ENCODE measurements at places on chromosomes 1 and 21.

GRCh38 chr1:66217561-66217960 is 316.4 kb upstream of the SGIP1 start:
- no peak for DNase-seq

DNA sequence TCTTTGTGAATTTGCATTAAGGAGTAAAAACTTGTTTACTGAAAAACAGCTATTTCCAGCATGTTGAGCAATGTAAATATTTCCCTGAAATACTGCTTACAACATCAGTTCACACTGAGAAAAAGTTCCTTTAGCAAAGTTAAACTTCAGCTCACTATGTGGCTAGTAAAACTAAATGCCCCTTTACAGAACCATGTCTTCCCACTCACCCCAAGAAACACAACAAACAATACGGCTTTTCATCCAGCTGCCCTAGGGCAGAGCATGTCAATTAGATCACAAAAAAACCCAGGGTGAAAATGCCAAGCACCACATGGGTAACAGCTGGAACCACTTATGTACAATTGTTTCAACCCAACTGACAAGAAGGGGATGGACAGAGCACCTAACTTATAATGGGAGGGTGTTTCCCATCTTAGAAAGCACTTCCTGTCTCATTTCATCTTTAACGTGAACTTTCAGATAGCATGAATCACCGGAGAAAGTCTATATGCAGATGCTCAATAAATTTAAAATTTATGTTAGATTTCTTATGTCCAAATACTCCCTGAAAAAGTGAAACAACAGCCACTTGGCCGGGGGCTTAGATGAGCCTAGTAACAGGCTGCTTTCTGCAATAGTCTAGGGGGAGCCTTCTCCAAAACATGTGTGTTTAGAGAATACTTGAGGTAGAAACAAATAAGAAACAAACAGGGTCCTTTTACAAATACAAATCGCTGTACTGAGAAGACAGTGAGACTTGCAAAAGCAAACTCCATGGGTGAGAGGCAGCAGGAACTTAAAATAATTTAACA is 6.6 kb downstream of the NID1 start:
- no peak for DNase-seq

- no peak for DNase-seq
Measured at GRCh38 chr1:11558871-11559590, 80.1 kb downstream of the DISP3 start.

DNA sequence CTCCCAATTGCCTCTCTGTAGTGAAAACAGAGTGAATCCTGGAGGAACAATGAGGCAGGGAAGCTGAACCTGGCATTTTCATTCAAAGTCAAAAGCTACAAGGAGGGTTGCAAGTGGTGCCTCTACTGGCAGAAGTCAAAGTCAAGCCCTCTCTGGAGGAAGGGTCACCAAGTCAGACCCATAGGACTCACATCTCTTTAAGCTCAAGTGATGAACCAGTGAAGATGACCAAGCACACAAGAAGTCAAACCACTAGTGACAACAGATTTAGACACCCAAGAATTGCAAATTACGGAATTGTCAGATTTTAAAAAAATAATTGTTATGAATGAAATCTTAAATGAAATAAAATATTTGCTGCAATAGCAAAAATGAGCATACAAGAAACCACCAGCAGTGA is 81.1 kb upstream of the ATP1B1 start:
- DNase-seq = no peak

- no peak for DNase-seq
Measured at GRCh38 chr1:246004301-246004700, 502.8 kb downstream of the SMYD3 start.

DNA sequence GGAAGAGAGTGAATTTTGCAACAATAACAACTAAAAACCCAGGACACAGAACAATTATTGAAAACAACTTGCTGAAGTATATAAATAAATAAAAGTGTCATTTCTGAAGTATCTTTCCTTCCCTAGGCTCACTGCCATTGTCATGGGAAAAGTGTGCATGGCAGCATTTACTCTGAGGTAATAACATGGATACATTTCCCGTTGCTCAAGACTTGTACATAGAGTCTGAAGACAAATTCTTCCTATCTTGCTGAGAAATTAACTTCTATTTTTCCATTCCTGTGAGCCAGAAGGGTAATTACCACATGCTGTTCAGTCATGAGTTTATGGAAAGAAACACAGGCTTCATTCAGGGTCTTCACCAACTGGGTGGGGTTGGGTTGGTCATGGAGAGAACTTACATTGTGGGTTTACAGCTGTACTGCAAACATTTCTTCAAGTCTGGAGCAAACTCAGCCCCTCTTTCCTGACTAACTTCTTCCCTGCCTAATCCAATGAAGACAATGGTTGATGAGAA is 32.2 kb downstream of the ST6GALNAC3 start:
- DNase-seq = no peak

- DNase-seq = no peak
Measured at GRCh38 chr1:222736470-222736869, 532 bp upstream of the FAM177B start.

DNA sequence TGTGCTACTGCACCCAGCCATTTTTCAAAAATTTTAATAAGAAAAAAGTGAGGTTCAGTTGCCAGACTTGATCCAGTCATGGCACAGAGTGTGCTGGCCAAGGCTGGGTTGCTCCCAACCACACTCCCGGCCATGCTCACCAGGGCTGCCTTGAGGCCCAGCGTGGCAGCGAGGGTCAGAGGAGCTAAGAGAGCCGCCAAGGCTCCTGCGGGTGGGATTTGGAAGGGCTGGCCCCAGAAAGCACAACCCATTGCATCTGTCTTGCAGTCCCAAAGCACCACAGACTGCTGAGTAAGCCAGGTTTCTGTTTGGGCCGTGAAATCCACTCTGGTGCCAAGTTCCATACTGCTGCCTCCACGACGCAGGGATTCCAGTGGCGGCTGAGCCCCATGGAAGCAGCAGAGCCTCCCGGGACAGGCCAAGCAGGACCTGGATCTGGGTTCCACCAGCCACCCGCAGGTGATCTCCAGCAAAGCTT is 22.6 kb downstream of the ZBTB17 start:
- no peak for DNase-seq

- no peak for DNase-seq
Measured at GRCh38 chr1:246311461-246311860, 195.6 kb downstream of the SMYD3 start.

GRCh38 chr1:154906621-154907081 is 29.9 kb downstream of the PMVK start:
- DNase-seq = no peak

- no peak for DNase-seq
Measured at GRCh38 chr1:224864006-224864405, 65.5 kb upstream of the DNAH14 start.

DNA sequence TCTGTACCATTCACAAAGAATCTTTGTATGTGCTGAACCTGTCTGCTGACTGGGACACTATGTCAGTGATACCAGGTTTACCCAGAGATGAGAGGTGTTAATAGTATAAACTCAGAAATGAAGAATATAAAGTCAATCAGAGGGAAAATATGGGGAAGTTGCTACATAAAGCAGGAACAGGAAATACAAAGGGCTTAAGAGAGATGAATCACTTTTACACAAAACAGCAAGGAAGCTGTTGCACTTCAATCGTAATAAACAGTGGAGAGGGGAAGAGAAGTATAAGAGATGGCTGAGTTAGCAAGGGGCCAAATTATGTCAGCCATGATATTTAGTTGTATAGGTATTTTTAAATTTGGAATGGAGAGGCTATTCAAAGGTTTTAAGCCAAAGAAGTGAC is 890.2 kb upstream of the NCAM2 start:
- DNase-seq = no peak

DNA sequence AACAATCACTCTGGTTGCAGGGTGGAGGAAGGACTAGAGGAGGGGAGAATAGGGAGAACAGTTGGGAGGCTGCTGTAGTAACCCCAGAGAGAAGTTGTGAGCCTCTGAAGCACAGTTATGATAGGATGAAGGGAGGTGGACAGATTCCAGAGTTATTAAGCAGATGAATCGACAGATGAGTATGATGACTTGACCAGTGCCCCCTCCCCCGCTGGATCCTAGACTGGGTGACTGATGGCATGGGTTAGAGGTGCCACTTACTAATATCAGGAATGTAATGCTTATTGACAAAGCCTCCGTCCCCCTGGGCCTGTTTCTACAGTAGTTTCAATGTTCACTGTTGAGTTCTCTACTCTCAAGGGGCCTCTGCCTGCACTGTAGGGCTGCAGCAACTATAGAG is 14.0 kb upstream of the TIPRL start:
- no peak for DNase-seq

DNA sequence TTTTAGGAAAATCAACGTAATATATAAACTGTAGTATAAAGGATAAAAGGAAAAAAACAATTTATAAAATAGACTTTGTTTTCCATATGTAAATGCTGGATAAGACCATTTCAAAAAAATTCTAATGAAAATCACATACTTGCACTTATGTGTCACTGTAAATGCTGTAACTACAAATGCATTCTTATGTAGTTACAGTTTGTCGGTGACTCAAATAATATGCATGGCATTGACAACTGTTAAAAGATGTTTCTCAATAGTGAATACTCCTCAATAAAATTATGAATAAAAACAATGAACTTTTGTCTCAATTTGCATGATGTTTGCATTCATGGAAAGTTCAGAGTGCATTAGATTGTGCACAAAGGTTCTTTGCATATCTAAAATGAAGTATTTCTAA is 614.0 kb upstream of the CHRM3 start:
- no peak for DNase-seq

DNA sequence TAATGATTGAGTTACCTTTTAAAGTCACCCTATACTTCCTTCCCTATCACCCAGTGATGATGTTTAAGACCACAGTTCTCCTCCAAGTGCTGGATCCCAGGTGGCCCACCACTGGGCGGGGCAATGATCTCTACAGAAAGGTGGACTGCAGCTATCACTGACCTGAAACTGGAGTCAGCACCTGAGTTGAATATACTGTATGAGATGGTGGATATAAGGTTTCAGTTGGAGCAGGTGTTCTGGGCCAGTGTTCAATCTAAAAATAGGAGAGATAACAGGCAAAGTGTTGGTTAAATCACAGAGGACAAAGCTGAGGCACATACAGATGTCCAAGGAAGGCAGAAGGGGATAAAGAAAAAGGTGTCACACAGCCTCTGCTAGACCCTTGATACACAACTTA is 96.6 kb downstream of the SIPA1L2 start:
- no peak for DNase-seq

GRCh38 chr1:55275941-55276341 is 60.8 kb upstream of the USP24 start:
- no peak for DNase-seq

GRCh38 chr1:187894349-187894748 is 1065.6 kb downstream of the PLA2G4A start:
- no peak for DNase-seq

- no peak for DNase-seq
Measured at GRCh38 chr1:32485554-32486255, 20.8 kb downstream of the ZBTB8B start.

- no peak for DNase-seq
Measured at GRCh38 chr21:33259995-33260394, 6.2 kb upstream of the IL10RB start.

- no peak for DNase-seq
Measured at GRCh38 chr1:183075861-183076260, 52.6 kb downstream of the LAMC1 start.

GRCh38 chr1:51421964-51422363 is 91.6 kb upstream of the TTC39A start:
- DNase-seq = no peak

DNA sequence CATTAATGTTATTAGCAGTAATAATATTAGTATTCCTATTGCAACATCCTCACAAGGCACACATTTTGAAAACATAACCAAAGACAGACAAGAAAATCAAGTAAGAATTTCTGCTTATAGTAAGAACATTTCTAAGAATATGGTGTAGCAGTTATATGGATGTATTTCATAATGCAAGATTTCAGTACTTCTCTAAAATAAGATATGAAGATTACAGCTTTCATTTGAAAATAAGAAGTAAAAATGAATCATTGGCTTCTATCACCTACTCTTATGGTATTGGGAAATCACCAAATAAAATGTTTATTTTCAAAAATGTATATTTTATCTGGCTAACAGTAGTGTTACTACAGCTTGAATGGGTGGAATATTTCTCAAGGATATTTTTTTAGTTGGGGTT is 103.8 kb upstream of the USP25 start:
- no peak for DNase-seq

DNA sequence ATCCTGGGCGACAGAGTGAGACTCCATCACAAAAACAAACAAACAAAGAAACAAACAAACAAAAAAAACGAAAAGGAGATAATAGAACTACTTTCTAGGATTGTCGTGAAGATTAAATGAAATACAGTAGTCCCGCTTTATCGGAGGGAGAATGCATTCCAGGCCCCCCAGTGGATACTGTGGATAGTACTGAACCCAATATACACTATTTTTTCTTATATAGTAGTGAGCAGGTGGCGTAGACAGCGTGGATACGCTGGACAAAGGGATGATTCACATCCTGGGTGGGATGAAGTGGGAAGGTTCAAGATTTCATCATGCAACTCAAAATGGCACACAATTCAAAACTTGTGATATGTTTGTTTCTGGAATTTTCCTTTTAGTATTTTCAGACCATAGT is 8.0 kb downstream of the SLC35F3 start:
- DNase-seq = no peak

GRCh38 chr1:198699167-198700015 is 60.6 kb downstream of the PTPRC start:
- DNase-seq = peak; percentile 22

DNA sequence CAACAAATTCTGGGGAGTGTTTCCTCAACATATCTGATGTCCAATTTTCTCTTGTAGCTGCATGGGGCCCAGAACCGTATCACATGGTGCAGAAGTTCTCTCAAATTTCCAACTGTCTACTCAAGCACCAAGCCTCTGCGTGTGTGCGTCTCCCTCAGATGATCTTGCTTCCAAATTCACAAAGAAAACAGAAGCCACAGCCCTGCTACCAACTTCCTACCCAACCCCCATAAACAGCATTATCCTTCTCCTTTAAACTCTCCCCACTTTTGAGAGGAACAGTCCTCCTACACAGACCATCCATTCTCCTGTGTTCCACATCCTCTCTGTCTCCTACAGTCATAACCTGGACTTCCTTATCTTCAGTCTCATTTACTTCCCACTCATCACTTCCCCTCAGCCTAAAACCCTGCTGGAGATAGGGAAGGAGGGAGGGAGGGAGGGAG is 354.1 kb downstream of the SMYD3 start:
- no peak for DNase-seq

DNA sequence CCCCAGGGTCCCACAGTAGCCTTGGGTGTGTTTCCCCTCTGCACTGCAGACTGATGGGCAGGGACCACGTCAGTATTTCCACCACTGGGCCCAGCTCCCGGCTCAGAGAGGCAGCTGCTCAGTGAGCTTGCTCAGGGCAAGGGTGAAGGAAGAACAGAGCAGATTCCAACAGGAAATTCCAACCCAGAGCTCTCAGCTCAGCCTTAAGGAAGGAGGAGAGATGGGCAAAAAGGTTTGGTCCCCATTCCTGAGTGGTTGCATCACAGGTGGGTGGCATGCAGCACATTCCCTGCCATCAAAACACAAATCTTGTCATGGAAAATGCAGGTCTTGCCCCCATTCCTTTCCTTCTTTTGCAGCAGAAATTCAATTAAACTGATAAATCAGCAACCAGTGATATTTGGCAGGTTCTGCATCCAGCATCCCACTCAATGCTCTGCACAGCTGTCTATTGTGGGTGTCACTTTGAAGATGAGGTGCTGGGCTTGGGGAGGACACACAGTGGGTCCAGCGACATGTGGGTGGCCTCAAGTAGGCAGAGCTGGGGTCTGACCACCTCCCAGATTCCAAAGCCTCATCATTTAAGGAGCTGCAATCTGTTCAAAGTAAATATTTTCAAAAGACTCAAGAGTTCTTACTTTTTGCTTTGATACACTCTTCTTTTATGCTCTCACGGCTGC is 315.4 kb downstream of the DSCAM start:
- DNase-seq = no peak
